ENCODE measurements at places on chromosomes 16 and 17. TPM values are rescaled to one million over a fixed set of nuclear protein-coding genes. Genes with fewer than 3 reads are reported as not detected.

Gene NPIPB9
- total RNA-seq: not detected

Gene CEMP1
- not detected for total RNA-seq

Gene NUPR1
- 57.4 TPM for total RNA-seq

Gene CA7
- total RNA-seq: not detected

Gene EVPLL
- total RNA-seq: not detected

Gene TCAP
- total RNA-seq: not detected

Gene AOC3
- total RNA-seq: not detected

Gene UNK
- total RNA-seq: 11.8 TPM

Data from cardiac atrium fibroblast (primary cell).